G401 (cell line): ENCODE measurements at places on chromosomes 1 and 21.

DNA sequence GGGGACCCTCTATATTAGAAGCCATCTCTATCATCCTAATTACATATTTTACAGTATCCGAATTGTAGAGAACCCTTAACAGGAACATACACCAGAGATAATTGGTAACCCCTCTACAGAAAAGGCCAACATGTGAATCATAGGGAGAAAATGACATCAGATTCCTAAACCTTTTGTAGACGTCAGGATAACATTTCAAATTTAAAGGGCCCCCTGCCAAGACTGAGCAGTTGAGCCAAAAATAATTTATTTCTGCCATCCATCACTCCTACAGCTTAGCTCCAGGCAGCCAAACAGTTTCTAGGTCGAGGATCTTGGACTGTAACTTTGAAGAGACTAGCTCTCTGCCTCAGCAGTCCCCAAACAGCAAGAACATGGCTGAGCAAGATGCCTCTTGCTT, 21.2 kb downstream of the ZNF697 start:
- DNase-seq = no peak

DNA sequence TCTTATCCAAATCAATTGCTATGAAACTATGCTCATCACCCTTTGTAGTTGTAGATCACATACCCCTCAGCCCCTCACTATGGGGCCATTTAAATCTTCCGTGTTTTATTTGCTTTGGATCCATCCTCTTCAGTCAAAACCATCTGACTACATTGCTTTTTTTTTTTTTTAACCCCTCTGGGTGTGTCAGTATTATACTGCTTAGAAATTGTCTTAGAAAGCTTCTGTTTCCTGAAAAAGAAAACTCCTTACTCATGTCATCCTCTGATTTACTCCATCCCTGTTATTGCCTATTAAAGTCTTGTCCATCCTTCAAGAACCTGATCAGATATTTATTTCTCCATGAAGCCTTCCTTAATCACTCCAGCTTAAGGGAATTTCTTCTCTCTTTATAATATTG, 74.0 kb upstream of the HSD17B7 start:
- DNase-seq = no peak

DNA sequence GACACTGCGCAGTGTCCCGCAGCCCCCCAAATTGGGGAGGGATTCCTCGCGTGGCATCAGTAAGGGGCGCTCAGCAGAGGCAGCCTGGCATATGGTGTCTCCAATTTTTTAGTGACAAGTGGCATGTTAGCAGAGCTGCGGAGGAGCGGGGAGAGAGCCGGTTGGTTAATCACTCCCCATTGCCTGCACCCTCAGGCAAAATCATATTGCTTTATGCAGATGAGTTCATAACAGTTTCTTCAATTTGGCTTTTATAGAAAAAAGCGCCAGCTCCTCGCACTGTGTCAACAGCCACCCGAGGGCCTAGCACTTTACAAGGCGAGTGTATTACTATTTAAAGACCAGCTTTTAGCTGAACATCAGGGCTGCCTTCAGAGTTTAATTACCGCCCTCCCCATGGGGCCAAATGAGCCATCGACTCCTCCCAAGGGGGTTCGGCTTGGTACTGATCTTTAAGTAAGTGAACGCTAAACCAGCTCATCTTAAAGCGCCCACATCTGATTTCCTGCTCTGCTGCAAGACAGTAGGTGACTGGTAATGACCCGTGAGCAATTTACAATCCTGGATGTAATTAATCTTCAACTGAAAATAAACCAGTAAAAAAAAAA, 298.9 kb downstream of the DSCAM start:
- peak; percentile 9 for DNase-seq

DNA sequence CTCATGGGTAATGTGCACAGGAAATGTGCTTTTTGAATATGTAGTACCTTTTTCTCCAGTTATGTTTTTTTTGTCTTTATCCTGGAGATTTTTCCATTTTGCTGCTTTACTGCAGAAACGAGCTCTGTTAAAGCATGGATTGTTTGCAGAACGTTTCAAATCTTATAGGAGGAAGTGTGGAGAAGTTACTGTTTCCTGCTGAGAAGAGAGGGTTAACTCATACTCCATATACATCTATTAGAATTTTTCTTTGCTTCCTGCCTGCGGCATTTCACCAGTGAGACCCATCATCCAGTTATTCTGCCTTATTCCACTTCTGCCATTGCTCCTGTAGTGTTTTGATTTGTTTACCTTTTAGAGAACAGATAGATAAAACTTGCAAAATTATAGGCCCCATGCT, 2.0 kb downstream of the RPRD2 start:
- DNase-seq = no peak

DNA sequence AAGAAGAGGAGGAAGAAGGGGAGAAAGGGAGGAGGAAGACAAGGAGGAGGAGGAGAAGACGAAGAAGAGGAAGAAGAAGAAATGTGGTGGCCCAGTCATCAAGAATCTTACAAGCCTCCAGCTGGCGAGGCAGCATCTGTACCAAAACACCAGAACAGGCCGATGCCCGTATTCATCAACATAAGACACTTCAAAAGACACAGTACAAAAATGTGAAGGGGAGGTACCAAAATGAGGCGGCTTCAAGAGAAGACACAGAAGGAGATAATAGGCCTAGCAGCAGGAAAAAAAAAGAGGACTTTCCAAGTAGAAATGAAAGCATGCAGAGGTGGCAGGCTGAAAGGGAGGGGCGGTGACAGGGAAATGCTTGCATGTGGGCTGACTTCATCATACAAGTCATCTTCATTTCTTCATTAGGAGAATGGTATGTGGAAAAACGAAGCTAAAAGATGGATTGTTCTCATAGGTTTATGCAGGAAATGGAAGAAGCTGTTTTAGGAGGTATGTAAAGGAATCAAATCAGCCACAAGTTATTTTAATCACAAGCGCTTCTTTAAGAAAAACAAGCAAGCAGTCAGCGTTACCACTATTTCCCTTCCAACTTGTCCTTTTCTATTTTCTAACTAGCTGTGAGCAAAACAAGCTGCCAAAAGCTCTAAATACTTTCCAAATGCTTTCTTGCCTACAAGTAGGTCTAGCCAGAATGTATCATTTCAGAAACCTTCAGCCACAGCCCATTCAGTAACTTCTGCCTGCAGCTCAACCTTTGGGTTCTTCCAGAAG, 192.3 kb downstream of the SLC45A1 start:
- DNase-seq = no peak

DNA sequence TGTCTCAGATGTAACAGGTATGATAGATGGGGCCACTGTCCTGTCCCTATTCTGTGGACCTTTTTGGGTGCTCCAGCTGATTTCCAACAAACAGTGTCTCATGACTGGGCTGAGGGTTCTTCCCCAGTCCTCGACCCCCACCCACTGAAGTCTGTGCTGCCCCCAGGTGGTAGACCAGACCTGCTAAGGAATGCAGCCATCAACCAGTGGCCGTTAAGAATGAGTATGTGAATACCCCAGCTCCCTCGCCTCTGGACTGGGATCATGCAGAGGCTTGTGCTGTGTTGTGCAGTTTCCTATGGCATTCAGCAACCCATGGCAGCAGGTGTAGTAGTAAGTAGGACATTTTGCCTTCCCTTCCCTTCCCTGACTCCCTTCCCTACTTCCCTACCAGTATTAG, 183.1 kb upstream of the KAZN start:
- DNase-seq = no peak

GRCh38 chr21:36788120-36788638, 89.3 kb downstream of the SIM2 start:
- no peak for DNase-seq

GRCh38 chr1:6603915-6604558, 1.4 kb upstream of the KLHL21 start:
- DNase-seq = peak; percentile 49

DNA sequence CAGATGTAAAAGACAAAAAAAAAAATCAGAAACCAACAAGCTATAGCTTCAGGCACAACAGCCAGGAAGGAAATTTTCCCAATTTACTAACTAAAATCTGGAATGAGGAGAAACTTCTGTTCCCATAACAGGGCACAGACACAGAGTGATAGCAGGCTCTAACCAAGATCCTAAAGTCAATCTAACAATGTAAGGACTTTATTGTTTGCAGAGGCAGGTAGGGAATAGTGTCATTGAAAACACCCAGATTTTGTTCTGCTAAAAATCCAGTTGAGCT, 166.6 kb upstream of the ATP1B1 start:
- no peak for DNase-seq

GRCh38 chr1:28056129-28056925, 32.1 kb downstream of the EYA3 start:
- DNase-seq = no peak

DNA sequence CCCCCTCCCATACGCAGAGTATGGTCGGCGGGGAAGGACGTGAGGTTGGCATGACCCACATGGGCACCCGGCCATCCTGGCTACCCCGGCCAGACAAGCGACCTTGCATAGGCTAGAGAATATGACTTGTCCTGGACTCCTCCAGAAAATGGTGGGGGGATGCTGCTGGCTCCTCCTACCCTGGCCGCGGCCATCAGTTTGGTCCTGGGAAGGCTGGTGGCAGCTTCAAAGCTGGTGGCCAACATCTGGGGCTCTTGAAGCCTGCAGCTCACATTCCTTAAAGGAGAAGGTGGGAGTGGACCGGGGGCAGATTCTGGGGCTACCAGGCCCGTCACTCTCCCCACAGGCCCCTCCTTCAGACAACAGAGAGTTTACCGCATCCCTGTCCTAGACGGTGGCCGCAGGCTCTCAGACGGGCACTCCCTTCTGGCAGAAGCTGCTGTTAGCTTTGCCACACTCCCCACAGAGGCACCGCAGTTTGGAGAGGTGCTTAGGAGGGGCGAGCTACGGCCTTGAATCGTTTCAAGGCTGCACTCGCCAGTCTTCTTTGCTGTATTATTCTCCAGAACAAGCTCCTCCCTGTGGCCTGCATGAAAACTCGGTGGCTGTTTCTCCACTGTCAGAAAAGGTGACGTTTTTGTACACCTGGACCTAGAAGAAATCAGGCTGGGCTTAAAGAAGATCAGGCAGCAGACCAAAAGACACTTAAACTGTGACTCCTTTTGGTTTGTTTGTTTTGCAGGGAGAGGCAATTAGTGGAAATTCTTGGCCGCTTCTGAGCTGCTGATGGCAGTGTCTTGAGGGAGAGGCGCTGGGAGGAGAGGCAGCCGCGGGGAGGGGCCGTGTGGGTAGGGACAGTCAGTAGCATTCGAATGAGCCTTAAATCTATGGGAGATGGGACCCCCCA, 68.0 kb downstream of the RUNX3 start:
- DNase-seq = no peak

GRCh38 chr21:16534408-16535101, 804.8 kb downstream of the USP25 start:
- peak; percentile 86 for DNase-seq

GRCh38 chr1:4564051-4564450, 90.4 kb upstream of the AJAP1 start:
- no peak for DNase-seq

DNA sequence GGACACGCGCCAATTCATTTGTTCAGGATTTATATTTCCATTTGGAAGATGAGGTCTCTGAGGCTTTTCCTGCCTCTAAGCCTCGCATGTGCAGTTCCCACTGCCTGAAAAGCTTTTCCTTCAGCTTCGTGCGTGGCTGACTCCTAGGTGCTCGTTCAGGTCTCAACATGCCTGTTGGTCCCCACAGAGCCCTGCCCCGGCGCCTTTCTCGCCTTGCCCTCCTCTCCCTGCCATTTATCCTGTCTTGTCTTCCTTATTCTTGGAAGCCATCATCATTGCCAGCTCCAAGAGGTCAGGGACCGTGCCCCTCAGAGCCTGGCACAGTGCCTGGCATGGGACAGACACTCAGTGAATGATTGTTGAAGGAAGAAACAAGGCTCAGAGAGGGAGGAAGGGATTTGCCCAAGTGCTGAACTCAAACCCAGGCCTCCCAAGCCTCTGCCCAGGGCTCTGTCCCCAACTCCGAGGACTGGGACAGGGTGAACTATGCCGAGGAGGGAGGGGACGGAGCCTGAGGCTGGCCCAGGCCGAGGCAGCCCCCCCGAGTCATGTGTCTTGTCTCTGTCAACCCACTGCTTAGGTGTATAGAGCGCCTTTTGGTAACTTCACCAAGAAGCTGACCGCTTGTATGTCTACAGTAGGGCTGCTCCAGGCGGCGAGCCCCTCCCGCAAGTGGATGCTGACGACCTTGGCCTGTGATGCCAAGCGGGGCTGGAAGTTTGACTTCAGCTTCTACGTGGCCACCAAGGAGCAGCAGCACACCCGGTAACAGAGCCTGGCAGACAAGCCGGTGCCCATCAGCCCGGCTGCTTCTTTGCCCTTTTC, 47.3 kb downstream of the DISP3 start:
- no peak for DNase-seq

DNA sequence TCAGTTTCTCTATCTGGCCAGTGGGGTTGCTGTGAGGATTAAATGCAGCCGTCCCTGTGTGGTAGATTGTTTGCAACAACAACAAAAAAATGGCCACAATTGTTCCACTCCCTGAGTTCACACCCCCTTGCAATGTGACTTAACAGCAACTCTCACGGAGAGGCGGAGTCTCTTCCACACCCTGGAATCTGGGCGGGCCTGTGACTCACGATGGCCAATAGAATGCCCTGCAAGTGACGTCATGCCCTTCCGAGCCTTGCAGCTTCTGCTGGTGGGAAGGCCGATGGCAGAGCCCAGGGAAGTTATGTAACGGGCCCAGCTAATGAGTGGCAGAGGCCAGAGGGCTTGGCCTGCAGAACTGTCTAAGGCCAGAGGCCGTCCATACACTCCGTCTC, 87.9 kb downstream of the RIPK4 start:
- peak; percentile 13 for DNase-seq

- peak; percentile 25 for DNase-seq
Observed at GRCh38 chr1:157969697-157970485, 23.6 kb upstream of the KIRREL1 start.

DNA sequence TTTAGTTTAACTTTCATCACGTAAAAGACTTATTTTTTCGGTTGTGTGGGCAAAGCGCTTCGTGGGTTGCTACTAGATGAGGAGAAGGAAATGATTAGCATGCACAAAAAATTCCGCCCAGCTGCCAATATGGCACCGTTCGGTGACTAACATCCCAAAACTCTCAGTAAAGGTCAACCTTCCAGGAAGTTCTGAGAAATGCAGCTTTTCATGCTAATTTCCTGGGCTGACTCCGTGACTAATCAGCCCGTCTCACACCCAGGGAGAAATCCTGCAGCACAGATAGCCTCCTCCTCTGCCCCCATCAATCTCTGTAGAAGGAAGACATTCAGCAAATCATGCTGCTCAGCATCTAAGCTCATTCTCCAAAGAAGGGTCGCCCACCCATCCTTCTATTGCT, 34.1 kb downstream of the TMCO4 start:
- no peak for DNase-seq

- DNase-seq = no peak
Observed at GRCh38 chr1:67551375-67551774, 121.2 kb upstream of the SERBP1 start.
